ENCODE measurements at places on chromosomes 12 and 14. TPM values are rescaled to one million over a fixed set of nuclear protein-coding genes. Genes with fewer than 3 reads are reported as not detected.

Gene SERPINA5
- total RNA-seq = not detected

Gene GPR84
- total RNA-seq = not detected

Gene PPP1R36
- total RNA-seq = 3.5 TPM

Gene CMTM5
- total RNA-seq = not detected

Gene TC2N
- total RNA-seq = 1.3 TPM

Gene JKAMP
- 104 TPM for total RNA-seq

Gene TCL1B
- total RNA-seq = not detected

Gene FAM90A1
- total RNA-seq = not detected

Gene MYO1A
- total RNA-seq = under 0.01 TPM

Gene PFKM
- 54.4 TPM for total RNA-seq

Gene CLEC6A
- not detected for total RNA-seq

DNA sequence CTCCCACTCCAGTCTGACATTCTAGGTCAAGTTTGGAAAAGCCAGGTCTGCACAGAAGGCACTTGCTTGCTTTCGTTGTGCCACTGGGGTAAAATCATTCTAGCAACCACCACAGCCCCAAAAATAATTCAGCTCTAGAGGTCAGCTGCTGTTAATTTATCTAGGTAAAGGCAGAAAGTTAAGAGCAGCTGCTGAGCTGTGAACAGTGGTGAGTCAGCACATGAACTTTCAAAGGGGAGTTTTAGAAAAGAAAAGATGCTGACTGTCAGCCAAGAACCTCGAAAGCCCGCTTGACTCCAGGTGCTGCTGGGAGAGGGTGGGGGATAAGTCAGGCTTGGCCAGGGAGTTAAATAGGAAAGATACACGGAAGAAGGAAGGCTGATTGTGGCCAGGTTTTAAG lies 12.7 kb downstream of the CCDC197 start:
- DNase-seq = peak; percentile 22

- no peak for DNase-seq
These were observed 508.5 kb downstream of the FOXG1 start for GRCh38 chr14:29274890-29275596.

GRCh38 chr12:72277415-72277814 lies 5.2 kb downstream of the TRHDE start:
- no peak for DNase-seq

DNA sequence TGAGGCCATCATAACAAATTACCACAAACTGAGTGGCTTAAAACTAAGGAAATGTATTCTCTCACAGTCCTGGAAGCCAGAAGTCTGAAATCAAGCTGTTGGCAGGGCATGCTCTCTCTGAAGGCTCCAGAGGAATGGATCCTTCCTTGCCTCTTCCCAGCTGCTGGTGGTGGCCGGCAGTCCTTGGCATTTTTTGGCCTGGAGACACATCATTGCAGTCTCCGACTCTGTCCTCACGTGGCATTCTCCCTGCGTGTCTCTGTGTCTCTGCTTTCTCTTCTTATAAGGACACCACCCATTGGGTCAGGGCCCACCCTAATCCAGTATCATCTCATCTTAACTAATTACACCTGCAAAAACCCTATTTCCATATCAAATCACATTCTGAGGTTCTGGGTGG lies 206.1 kb downstream of the SLC41A2 start:
- DNase-seq = no peak

DNA sequence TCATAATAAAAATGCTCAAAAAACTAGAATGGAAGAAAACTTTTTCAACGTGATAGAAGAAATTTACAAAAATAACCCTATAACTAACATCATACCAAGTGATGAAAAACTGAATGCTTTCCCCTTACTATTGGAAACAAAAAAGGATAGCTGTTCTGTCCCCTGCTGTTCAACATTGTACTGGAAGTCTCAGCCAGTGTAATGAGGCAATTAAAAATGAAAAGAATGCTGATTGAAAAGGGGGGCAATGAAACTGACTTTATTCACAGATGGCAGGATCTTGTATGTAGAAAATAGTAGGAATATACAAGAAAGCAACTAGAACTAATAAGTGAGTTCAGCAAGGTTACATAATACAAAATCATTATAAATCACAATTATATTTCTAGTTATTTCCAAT lies 337.9 kb upstream of the KITLG start:
- no peak for DNase-seq

- peak; percentile 43 for DNase-seq
These were observed 339.6 kb upstream of the TBX3 start for GRCh38 chr12:115023279-115024265.

DNA sequence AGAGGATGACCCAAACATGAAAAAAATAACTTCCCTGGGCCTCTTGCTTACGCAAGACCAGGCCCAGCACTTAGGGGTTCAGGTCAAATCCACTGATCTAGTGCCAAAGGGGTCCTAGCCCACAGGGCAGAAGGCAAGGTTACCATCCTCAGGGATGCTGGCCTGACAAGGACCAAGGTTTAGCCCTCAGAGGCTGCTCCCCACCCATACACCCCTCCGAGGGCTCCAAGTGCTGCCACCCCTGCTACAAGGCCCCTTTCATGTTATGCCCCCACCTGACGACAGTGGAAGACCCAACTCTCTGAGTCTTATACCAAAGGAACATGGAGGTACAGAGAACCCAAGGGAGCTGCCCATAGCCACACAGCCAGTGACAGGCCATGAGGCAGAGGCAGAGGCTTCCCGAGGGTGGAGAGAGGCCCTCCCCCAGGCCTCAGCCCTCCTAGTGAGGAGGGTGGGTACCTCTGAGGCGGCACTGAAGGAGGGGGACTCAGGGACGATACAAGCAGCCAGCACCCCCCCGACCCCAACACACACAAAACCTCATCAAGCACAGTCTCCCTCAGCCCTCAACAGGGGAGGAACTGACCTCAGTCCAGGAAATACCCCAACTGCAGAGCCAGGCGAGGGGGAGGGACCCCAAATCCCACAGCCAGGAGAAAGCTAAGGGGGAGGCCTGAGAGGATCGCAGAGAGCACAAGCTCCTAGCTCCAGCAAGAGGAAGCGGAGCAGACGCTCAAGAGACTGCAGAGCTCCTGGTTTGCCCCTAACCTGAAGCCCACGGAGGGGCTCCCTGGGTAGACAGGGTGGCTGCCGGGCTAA lies 37.0 kb downstream of the ANAPC7 start:
- no peak for DNase-seq

DNA sequence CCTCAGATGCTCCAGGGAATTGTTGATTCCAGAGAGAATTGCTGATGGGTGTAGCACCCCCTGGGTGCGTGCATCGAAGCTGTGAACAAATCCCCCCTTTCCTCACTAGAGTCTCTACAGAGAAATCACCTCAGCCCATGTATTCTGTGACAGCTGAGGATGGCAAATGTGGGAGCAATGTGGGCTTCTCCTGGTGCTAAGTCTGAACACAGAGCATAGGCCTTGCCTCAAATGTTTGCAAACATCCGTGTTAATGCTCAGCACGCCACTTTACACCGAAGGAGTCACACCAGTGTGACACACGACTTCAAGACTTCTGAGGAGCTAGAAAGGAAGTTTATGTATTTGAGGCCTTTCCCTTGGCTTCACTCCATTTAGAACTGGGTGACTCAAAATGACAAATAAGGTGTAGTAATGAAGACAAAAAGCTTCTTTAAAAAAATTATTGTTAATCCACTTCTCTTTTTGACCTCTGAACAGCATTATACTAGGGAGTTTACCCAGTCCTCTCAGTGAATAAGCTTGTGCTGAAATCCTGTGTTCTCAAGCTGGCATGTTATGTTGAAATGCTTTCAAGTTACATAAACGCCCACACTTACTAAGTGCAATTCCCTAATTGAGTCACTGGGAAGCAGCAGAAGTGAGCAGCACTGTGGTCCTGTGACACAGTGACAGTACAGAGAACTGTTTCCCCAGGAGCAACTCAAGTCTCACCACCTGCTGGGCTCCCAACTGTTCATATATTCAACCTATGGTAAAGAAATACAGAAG lies 92.9 kb downstream of the FAR2 start:
- DNase-seq = peak; percentile 80

DNA sequence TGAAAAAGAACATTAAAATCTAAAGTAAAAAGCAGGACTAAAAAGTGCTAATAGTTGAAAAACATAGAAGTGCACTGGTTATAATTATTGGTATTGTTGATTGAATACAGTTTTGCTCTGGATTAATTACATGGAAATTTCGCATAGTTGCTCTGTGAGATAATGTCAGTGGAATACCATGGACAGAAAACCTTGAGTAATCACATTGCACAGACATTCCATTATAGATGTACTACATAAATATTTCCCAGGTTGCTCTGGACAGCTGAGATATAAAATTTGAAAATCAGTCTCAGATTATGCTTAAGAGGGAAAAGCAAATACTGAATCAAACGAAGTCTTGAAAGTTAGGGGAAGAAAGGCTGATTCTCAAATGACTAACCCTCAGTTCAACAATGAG lies 439.3 kb upstream of the FLRT2 start:
- DNase-seq = no peak

- DNase-seq = no peak
These were observed 149.6 kb upstream of the DYRK2 start for GRCh38 chr12:67498991-67499390.

GRCh38 chr12:91920276-91920675 lies 225.4 kb downstream of the BTG1 start:
- peak; percentile 64 for DNase-seq

GRCh38 chr12:49201595-49202295 lies 12.9 kb upstream of the TUBA1A start:
- DNase-seq = peak; percentile 71

DNA sequence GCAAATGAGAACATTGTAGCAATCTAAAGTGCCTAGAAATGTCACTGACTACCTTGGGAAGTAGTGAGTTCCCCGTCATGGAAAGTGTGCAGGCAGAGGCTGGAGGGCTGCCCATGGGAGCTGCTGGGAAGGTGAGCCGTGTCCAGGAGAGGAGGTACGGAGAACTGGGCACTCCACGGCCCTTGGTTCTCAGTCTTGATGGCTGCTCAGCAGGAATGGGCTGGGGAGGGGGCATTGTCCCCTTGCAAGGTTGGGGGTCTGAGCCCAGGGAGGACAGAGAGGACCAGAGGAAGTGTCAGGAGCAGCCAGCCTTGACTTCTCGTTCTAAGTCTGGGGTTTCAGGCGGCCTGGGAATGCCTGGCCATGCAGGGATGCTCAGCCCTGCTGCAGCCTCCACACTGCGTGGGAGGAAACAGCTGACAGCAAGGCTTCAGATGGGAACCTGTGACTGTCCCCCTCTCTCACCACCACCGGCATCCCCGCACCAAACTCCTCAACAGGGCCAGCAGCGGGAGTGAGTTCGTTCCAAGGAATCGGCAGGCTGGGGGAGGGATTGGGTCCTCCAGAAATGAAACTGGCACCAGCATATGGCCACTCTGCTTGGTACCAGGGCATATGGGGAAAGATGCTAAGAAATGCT lies 140.2 kb downstream of the BCL11B start:
- no peak for DNase-seq

GRCh38 chr12:11838403-11838802 lies 188.9 kb downstream of the ETV6 start:
- no peak for DNase-seq

- DNase-seq = no peak
These were observed 12.4 kb downstream of the TTLL5 start for GRCh38 chr14:75673345-75674035.

DNA sequence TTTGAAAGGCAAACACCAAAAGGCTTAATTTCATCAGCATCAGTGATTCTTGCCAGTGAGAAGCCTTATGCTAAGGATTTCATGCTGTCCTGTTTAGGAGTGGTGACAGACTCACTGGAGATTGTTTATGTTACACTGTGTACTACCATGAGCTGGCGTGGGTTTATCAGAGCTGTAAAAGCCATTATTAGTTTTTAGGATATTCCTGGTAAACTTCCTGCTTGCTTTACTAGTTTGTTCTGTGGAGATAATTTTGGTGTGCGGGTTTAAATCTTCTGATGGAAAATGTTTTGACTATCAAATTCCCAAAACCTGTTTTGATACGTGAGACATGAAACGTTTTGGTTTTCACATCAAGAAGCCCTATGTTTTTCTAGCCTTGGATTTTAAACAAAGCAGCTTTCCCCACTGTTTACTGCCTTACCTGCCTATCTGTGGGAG lies 15.2 kb downstream of the PPFIBP1 start:
- DNase-seq = peak; percentile 95

GRCh38 chr12:81930037-81930436 lies 170.9 kb upstream of the PPFIA2 start:
- no peak for DNase-seq

DNA sequence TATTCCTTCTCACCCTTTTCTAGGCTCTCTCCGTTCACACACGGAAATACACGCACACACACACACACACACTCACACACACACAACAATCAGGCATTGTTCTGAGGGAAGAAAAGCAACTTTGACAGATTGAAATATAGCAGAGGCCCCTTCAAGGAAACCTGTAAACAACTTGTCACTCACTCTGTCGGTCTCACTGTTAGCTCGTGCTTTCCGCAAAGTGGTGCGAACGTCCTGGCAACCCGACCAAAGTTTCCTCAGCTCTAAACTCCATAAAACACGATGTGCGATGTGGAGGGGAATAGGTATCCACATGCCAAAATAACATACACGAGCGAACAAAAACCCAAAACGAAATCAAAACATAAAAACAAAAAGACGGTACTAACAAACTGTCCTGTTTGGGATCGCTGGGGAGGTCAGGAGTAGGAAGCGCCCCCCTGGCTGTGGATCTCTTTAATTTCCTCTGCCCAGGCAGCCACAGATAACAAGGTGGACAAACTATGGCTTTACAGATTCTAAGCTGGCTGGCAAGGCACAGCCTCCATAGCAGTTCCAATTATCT lies 822 bp upstream of the SOX5 start:
- DNase-seq = peak; percentile 18

DNA sequence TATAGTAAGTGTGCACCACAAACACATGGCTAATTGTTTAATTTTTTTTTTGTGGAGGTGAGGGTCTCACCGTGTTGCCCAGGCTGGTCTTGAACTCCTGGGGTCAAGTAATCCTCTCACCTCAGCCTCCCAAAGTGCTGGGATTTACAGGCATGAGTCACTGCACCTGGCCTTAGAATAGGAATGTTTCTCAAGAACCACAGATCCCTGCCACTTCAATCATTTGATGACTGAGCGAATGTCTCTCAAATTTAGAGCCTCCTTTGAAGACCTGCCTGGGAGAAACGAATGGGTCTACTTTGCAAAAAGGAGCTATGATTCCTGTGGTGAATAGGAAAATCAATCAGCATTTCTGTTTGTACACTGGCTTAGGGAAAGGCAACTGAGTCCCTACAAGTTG lies 33.5 kb upstream of the CHST11 start:
- DNase-seq = no peak

All from fibroblast of villous mesenchyme (primary cell).